ENCODE measurements at places on chromosomes 11 and 22. TPM values are rescaled to one million over a fixed set of nuclear protein-coding genes. Genes with fewer than 3 reads are reported as not detected.

The APOA1 gene
- 169 TPM for total RNA-seq

The DEPDC5 gene
- total RNA-seq, result 58.7 TPM

- DNase-seq, result no peak
- no peak overlapping the region for H3K27ac ChIP-seq
- peaks cover 22% of the 10 kb centered on the region for H3K27me3 ChIP-seq
- H3K36me3 ChIP-seq, result no peaks in the 10 kb centered on the region
These were observed 4.7 kb downstream of the GNAZ start for GRCh38 chr22:23075050-23075449.

The SLC16A8 gene
- total RNA-seq, result not detected

The RFPL3 gene
- total RNA-seq, result not detected

GRCh38 chr11:63583357-63583677 lies 20.1 kb upstream of the PLAAT2 start:
- no peak for DNase-seq
- no peaks in the 10 kb centered on the region for H3K27me3 ChIP-seq

The NCF4 gene
- 98.7 TPM for total RNA-seq

The NAALADL1 gene
- 105 TPM for total RNA-seq

- H3K36me3 ChIP-seq, result no peaks in the 10 kb centered on the region
- peaks cover 4% of the 10 kb centered on the region for H3K4me1 ChIP-seq
- H3K4me3 ChIP-seq, result no peak overlapping the region
These were observed 10.7 kb upstream of the IL18BP start for GRCh38 chr11:71988050-71988449.

GRCh38 chr11:19756675-19757475 lies 44.2 kb downstream of the NAV2 start:
- no peaks in the 10 kb centered on the region for H3K36me3 ChIP-seq
- peaks cover 15% of the 10 kb centered on the region for H3K4me1 ChIP-seq
- H3K27ac ChIP-seq, result peak overlapping the region; percentile 60
- H3K4me3 ChIP-seq, result no peak overlapping the region

DNA sequence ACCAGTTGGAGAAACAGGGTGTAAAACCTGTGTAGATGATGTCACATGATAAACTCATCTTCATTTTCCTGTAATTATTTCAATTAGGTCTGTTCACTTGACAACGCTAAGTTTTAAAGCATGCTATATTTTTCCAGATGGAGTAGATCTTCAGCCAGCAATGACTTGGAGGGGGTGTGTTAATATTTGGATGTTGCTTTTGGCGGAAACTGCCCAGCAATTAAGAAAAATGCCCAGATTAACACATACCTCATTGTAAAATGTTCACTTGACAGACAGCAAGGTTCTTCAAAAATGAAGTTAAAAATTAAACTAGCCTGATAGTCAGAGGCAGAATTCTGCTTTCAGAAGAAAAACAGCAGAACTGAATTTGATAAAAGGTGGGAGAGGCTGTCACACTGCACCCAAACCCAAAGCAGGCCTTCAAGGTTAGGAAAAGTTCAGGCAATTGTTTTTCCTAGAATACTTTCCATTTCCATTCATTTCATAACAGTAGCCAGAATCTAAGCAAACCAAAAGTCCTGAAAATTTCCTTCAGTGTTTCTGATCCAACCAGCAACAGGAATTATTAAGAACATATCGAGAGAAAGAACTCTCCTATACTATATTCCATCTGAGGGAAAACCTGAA lies 33.0 kb downstream of the VSIG10L2 start:
- no peaks in the 10 kb centered on the region for H3K27me3 ChIP-seq
- no peaks in the 10 kb centered on the region for H3K36me3 ChIP-seq
- no peak for DNase-seq
- no peaks in the 10 kb centered on the region for H3K4me1 ChIP-seq
- no peak overlapping the region for H3K4me3 ChIP-seq

GRCh38 chr22:49259839-49260615 lies 567.6 kb downstream of the BRD1 start:
- no peaks in the 10 kb centered on the region for H3K36me3 ChIP-seq
- H3K27me3 ChIP-seq, result no peaks in the 10 kb centered on the region
- H3K27ac ChIP-seq, result no peak overlapping the region
- H3K4me1 ChIP-seq, result no peaks in the 10 kb centered on the region
- H3K4me3 ChIP-seq, result no peak overlapping the region
- no peak for DNase-seq

GRCh38 chr11:71285111-71285510 lies 32.7 kb upstream of the SHANK2 start:
- peak overlapping the region; percentile 85 for H3K27ac ChIP-seq
- DNase-seq, result no peak
- no peak overlapping the region for H3K4me3 ChIP-seq
- peaks cover 18% of the 10 kb centered on the region for H3K4me1 ChIP-seq
- H3K27me3 ChIP-seq, result no peaks in the 10 kb centered on the region

DNA sequence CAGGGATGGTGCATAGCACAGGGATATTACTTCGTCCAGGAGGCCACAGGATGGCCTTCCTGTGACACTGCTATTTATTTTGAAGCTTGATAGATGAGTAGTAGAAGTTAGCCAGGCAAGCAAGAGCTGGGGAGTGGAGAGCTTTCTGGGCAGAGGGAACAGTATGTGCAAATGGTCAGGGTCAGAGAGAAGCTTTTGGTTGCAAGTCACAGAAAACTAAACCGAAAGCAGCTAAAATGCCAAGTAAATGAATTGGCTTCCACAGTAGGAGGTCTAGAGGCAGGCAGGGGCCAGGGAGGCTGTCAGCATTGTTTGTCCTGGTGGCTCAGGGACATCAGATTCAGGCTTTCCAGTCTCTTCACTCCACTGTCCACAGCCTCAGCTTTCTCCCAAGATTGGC lies 247.5 kb downstream of the GRIK4 start:
- no peaks in the 10 kb centered on the region for H3K4me1 ChIP-seq
- no peaks in the 10 kb centered on the region for H3K27me3 ChIP-seq
- DNase-seq, result no peak
